ENCODE measurements at places on chromosomes 7 and 10. TPM values are rescaled to one million over a fixed set of nuclear protein-coding genes. Genes with fewer than 3 reads are reported as not detected.

DNA sequence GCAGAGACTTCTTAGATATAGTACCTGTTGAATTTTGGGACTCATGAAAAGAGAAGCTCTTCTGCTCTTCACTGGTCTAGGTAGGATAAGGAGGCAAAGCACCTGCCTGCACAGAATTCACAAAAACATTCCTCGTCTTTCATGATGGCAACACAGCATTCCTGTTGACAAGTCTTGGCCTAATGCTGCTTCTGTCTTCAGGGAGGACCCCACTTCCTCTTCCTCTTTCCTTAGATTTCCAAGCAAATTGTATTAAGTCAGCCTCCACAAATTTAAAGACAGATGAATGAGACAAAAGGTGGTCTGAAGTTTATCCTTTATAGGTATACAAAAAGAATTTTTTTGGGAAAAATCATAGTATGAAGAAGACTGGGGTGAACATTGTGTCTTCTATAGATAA is 64.9 kb downstream of the DNAJB9 start:
- DNase-seq = no peak

GRCh38 chr7:91883676-91884362 is 3.3 kb upstream of the MTERF1 start:
- DNase-seq = no peak

DNA sequence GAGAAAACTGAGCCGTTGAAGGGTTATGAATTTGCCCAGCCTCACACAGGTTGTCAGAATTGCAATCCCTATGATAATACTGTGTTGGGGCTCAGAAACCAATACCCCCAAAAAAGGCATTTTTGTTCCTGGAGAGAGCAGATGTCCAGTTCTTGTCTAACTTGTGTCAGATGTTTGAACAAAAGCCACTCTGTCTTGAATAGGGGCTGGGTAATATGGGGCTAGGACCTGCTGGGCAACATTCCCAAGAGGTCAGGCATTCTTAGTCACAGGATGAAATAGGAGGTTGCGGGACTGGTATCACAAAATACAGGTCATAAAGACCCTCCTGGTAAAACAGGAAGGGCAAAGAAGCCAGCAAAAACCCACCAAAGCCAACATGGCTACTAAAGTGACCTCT is 482.1 kb downstream of the IPMK start:
- no peak for DNase-seq

GRCh38 chr10:76969366-76969948 is 668.2 kb downstream of the KCNMA1 start:
- DNase-seq = no peak

DNA sequence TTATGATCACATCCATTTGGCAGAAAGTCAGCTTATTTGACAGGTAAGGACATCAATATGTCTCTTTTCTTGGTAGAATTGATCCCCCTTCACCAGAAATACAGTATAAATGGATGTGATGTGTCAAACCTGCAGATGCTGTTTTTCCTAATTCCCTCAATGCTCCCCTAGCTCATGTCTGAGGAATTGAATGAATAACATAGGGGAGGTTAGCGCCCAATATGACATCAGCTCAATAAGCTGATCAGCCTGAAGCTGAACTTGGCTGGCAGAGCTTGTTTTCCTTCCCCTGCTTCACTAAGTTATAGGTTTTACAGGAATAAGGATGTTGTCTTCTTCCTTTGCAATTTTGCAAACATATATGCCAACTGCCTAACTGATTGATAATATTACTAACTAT is 132.5 kb downstream of the REEP3 start:
- no peak for DNase-seq

DNA sequence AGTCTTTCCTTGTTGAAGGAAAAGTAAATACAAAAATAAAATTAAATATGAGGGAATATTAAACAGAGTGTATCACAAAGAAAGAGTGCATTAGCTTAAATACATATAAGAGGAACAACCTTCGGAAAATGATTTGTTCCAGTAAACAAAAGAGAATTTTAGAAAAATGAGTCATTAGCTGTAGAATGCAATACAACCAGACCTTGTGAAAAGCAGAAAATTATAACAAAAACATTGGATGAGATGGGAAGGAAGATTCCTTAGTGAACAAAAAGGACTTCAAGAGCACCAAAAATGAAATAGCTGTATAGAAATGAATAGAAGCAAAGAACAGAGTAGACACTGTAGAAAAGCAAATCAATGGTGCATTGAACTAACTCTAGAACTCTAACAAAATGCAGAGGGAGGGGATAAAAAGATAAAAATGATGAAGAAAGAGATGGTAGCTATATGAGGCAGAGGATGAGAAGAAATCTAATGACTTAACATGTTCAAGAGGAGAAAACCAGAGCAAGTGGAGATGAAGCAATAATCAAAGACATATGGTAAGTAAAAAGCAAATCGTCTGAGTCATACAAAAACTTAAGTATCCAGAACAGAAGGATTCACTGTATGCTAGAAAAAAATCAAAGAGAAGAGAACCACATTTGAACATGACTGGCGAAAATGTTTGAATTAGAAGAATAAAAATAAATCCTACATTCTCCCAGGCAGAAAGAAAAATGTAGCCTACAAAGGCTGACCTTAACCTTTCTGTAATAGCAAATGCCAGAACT is 190.5 kb downstream of the TMEM26 start:
- DNase-seq = no peak

- no peak for DNase-seq
Measured at GRCh38 chr10:133163889-133164815, 4.1 kb downstream of the KNDC1 start.

- DNase-seq = no peak
Measured at GRCh38 chr7:6256109-6256483, 16.3 kb downstream of the CYTH3 start.

- no peak for DNase-seq
Measured at GRCh38 chr10:71432101-71432905, 35.6 kb downstream of the CDH23 start.

DNA sequence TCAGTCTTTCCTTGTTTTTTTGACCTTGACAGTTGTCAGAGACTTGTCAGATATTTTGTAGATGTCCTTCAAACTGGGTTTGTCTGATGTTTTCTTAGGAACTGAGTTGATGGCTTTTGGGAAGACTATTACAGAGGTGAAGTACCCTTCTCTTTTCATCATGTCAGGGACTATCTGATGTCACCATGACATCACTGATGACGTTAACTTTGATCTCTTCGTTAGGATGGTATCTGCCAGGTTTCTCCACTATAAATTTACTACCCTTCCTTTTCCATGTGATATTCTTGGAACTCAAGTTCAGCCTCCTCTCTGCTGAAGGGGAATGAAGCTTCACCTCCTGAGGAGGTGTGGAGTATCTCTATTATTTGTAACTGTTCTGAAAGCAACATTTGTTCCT is 78.5 kb downstream of the SUGCT start:
- DNase-seq = no peak

- DNase-seq = peak; percentile 44
Measured at GRCh38 chr10:88913127-88913526, 33.1 kb downstream of the STAMBPL1 start.

DNA sequence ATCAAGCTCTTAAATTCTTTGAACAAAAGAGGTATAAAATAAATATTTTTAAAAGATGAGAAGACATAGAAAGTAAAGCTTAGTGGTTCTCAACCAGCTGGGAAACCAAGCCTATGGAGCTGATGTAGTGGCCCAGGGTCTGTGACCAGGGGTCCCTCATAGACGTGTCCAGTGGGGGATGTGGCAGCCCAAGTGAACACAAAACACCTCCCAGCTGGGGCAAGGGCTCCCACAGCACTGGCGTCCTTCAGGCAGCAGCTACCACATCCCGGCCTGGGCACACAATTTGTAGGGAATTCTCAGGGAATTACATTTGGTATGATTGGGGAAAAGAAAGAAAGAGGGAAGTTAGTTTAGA is 17.8 kb upstream of the CCDC71L start:
- no peak for DNase-seq

GRCh38 chr10:122561212-122561611 is 658 bp downstream of the DMBT1 start:
- no peak for DNase-seq

- no peak for DNase-seq
Measured at GRCh38 chr7:29562307-29562706, 1.3 kb upstream of the PRR15 start.

- DNase-seq = peak; percentile 7
Measured at GRCh38 chr10:48215486-48216203, 58.9 kb downstream of the FRMPD2 start.

GRCh38 chr10:4532976-4533375 is 293.0 kb upstream of the AKR1E2 start:
- DNase-seq = no peak

GRCh38 chr10:52870562-52870961 is 98.0 kb upstream of the MBL2 start:
- DNase-seq = no peak

DNA sequence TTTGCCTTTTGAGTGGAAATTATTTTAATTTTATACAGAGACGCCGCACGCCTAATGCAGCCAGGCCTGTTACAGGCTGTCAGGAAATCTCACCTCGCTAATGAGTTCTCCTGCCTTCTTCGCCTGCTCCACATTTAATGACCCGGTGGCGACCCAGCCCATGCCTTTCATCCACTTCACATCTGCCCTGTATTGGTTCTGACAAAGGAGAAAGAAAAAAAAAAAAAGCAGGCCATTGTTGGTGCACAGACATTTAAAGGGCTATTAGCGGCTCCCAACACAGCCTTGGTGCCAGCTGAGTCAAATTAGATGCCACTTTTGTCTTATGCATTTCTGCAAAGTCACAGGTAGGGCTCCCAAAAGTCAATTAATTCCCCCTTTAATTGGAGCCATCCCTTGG is 43.3 kb downstream of the NRAP start:
- DNase-seq = no peak

GRCh38 chr10:19658131-19658530 is 158.1 kb upstream of the PLXDC2 start:
- no peak for DNase-seq

- DNase-seq = no peak
Measured at GRCh38 chr10:123327450-123327849, 173.2 kb downstream of the BUB3 start.

DNA sequence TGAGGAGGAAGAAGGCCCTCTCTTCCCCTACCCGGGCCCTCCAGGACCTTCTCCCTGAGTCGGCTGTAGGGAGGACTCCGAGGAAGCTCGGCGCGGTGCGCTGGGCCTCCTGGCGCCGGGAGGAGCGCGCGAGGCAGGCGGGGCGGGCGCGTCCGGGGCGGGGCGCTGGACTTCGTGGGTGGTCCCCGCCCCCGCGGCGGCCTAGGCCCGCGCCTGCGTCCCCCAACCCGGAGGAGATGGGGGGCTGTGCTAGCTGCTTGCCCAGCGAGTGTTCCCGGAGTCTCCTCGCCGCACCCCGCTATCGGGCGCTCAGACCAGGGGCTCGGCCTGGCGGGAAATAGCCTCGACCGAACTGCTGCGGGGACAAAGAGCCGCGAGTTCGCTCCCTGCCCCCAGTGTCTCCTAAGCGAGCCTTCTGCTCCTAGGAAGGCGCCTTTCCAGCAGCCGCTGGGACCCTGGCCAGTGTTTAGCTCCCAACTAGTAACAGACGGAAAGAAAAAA is 19.2 kb upstream of the SMO start:
- peak; percentile 42 for DNase-seq

DNA sequence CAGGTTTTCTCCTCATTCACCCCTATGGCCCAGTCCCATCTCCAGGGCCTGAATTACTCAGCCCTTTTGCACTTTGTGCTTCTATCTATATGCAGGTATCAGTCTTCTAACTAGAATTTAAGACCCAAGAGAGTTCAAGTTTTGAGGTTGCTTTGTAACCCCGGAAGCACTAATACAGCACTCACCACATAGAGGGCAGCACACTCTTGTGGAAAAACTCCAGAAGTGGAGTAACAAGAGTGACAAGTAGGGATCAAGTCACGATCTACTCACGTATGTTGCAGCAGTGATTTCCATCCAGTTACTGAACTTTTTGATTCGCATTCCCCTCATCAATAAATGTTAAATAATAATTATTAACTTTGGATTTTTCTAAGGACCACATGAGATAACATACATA is 151.0 kb downstream of the CHCHD3 start:
- no peak for DNase-seq

DNA sequence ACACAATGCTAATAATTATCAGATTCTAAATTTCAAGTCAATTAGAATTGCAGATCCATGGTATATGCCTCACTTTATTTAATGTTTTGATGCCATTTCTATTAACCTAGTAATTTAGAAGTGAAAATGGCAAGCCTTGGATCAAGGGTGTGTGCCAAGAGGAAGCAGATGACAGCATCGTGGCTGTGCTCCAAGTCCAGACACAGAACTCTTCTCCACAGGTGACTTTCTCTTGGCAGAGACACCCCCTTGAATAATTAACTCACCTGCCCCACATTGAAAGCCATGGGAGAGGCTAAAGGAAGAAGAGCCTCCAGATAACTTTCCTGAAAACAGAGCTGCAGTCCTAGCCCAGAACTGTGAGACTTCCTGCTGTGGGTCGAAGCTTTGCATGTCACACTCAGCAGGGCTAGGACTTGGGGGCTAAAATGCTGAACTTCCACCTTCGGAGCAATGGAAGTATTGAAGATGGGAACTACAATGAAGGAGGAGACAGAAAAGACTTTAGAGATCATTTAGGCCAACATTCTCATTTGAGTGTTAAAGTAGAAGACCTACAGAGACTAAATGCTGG is 996 bp upstream of the C10orf90 start:
- peak; percentile 37 for DNase-seq

DNA sequence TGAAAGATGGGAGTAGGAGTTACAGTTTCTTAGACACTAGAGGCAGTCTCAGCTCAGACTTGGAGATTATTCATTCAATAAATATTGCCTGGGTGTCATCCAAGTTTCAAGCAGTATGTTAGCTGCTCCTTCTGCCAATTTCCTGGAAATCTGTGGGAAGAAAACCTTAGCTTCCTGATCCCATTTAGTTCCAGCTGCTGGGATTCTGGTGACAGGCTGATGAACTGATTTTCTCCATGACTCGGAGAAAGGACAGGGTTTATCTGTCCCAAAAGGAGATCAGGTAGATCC is 95.8 kb downstream of the CLEC2L start:
- DNase-seq = peak; percentile 19

DNA sequence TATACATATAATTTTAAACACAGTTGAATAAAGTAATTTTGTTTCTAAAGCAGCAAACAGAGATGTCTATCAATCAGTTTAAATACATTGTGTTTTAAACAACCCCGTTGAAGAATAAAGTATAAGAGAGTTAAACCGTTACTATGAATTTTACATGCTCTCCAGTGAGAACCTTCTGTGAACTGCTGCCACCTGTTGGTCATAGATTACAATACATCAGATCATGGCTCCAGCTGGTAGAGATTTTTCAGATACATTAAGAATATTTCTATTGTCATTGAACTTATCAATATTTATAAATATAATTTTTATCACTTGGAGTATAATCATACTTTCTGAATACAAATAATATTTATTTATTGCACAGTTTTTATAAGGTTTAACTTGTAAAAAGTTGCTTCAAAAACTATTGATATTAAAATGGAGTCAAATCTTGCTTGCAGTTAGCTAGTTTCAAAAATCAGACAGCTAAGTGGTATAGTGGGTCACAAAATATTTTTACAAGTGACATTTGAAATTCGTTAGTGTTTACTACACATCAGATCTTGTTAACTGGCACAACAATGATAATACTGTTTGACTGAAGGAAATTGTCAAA is 561.2 kb upstream of the PHF14 start:
- peak; percentile 47 for DNase-seq

GRCh38 chr7:30789334-30789711 is 18.1 kb downstream of the MINDY4 start:
- DNase-seq = no peak

Gene XRCC2
- total RNA-seq = 6.9 TPM

Gene HACD1
- 113 TPM for total RNA-seq

Gene MYH16
- not detected for total RNA-seq

Gene DPP6
- total RNA-seq = 11.1 TPM

Gene RNF32
- 2.2 TPM for total RNA-seq

Gene ADIRF
- total RNA-seq = not detected

Gene XPNPEP1
- total RNA-seq = 153 TPM

Gene CUBN
- total RNA-seq = 0.06 TPM

Gene WDR86
- total RNA-seq = 10.2 TPM

Measured in G401 (cell line).